Mammary epithelial cell (primary cell): ENCODE measurements at places on chromosomes 4 and X. TPM values are rescaled to one million over a fixed set of nuclear protein-coding genes. Genes with fewer than 3 reads are reported as not detected.

The CLTRN gene
- total RNA-seq = 2.0 TPM

The GABRQ gene
- not detected for total RNA-seq

The USP51 gene
- total RNA-seq = 2.3 TPM

The SMR3B gene
- not detected in 2 replicates for total RNA-seq

The ARHGEF38 gene
- total RNA-seq = under 0.01 TPM

The TMEM271 gene
- total RNA-seq = not detected
